AG09309 (cell line): ENCODE measurements at places on chromosomes 3 and 15.

DNA sequence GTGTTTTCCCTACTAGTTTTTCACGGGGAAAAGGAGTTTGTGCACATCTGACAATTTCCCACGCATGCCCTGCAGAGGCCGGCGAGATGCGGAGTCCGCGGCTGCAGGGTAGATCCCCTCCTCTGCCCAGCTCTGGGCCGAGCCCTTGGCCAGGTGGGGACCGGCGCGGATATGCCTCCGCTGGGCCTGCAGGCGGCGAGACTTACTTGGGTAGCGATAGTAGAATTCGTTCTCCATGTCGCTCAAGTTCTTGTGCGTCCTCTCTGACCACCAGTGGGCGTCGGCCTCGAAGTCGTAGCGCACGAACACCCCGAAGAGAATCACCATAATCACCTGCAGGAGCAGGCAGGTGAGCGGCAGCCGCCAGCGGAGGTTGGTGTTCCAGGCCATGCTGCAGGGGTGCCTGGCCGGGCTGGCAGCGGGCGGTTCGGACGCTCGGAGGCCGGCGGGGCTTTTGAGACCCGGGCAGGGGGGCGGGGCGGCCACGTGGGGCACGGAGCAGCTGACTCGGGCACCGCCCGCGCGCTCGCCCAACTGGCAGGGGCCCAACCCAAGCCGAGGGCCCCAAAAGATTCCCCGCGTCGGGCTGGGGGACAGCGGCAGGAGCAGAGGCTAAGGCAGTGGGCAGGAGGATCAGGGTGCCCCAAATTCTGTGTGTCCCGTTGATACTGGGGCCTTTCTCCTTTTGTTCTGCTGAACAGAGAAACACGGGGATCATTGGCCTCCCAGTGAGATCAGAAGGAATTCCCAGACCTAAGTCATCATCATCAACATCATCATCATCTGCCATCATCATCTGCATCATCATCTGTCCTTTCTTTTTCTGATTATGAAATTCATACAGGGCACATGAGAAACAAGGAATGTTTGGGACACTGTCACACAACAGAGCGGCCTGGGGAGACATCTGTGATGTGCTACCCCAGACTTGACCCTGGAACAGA is at the start of gene RHCG:
RHCG (minus strand) TSS at position 429 of the 944 bp plus-strand sequence; CDS start at position 390, 39 bp downstream.
- DNase-seq, result no peak

DNA sequence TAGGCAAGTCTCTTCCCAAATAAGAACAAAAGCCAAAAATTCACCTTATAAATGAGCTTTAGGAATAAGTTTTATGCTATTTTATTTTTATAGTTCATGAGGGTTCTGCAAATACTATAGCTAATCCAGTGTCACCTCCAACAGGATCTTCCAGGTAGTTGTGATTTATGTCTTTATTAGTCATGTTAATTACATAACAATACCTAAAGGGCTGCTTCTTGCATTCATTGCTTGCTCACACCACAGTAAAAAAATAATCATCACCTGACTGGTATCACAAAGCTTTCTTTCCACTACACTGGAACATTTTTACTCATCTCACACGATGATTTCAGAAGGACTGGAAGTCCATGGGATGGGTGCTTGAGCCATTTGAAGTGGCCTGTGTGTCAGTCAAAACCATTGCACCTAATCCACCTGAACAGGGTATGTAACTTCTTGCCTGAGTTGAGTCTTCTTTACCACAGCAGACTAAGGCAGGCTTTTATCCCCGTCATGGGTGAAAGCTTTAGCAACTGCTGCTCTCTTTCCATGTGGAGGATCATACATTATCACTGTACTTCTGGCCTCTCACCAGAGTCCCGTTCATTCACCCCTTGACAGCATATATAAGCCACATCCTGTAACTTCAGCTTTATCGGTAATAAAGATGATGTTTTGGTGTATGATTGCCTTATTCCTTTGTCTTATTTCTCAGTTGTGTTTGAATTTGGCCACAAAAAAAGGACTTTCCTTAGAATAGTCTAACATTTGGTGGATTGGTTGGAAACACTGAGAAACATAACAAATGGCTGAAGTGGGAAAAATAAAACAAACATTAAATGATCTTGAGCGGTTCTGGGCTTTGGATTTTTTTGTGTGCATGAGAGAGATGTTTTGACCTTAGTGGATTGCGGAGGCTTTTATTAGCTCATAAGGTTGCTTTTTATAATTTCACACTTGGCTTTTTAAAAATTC is 382.6 kb upstream of the THBS1 start:
- no peak for DNase-seq

- no peak for DNase-seq
Measured at GRCh38 chr15:38461066-38461833, 7.3 kb downstream of the FAM98B start.

GRCh38 chr15:100942656-100943425 is 23.7 kb downstream of the LRRK1 start:
- no peak for DNase-seq

DNA sequence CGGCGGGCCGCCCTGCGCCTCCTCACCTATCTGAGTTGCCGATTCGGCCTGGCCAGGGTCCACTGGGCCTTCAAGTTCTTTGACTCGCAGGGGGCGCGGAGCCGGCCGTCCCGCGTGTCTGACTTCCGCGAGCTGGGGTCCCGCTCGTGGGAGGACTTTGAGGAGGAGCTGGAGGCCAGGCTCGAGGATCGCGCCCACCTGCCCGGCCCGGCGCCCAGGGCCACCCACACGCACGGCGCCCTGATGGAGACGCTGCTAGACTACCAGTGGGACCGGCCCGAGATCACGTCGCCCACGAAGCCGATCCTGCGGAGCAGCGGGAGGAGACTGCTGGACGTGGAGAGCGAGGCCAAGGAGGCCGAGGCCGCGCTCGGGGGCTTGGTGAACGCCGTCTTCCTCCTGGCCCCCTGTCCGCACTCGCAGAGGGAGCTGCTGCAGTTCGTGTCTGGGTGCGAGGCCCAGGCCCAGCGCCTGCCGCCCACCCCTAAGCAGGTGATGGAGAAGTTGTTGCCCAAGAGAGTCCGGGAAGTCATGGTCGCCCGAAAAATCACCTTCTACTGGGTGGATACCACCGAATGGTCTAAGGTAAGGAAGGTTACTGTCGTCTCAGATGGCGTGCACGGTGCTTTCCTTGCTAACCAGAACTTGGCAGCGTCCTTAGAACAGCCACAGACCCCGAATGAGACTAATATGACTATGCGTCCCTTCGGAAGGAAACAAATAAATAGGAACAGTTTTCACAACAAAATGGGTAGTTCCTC is 567 bp downstream of the TICRR start:
- DNase-seq, result no peak

DNA sequence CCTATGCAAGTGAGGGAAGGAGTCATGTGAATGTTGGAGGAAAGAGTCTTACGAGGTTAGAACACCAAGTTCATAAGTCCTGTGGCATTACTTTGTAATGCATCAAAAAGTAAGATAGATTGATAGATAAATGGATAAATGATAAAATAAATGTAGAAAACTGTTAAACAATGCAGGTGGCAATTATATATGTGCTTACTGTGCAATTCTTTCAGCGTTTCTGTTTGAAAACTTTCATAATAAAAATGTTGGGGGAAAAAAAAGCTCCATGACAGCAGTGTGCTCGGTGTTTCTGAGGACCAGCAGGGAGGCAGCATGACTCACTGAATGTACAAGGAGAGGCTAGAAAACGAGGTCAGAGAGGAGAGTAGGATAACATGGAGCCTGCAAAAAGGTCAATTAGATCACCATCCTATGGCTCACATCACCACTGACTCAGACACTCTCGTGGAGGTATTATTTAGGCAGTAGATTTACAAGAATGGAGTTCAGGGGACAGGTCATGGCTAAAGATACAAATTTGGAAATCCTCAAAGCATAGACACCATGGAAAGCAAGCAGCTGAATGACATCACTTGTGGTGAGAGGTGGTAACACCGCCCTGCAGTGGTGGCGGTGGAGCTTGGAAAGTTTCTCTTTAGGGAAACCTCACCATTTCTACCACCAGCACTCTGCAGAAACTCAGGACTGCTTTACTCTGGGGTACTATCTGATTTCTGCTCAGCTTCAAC is 219.8 kb downstream of the CTNNB1 start:
- no peak for DNase-seq

DNA sequence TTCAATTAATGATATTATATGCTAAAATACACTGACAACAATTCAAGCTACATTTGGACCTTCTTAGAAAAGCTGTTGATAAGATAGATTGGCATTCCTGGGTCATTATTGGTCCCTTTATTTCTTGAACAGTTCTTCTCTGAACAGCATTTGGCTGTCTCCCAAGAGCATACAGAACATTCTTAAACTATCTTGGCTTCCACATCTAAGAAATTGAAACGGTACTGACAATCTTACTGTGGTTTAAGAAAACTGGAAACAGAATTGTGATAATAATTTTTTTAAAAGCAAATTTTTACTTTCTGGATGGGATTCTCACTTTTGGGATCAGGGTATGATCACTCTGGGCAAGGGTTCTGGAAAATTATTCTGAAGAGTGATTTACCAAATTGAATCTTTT is 161.7 kb upstream of the ZNF385D start:
- DNase-seq, result no peak

DNA sequence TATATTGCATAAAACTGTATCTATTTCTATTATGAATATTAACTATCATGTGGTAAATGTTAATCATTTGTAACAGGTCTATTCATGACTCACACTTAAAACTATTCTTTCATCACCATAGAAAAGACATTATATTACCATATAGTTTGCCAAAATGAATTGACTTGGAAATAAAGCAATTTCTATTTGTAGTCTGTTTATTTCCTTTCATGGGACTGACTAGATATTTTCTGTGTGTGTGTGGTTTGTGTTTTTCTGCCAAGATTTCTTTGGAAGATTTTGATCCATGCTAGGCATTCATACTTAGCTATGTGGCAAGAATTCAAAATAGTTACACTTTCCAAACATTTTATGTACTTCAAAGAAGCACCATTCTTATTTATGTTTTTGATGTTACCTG is 522.5 kb upstream of the AGTR1 start:
- DNase-seq, result peak; percentile 31

DNA sequence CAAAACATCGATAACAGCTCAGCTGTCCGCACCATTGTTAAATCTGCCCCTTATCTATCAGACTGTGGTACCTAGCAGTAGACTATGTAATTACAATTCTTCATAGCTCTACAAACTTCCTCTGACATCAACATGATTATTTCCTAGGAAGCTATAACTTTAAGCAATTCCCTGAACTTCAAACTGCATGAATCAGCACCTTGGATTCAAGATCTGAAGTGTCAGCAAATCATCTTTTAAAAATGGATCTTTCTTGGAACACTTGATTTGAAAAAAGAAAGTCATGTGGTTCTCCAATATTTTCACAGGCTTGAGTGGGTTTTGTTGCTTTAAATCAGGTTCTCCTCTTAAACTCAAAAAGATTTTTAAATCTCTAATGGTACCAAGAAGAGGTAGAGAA is 680.7 kb upstream of the LMCD1 start:
- DNase-seq, result no peak

- DNase-seq, result peak; percentile 16
Measured at GRCh38 chr3:64259636-64260035, 34.4 kb upstream of the PRICKLE2 start.

GRCh38 chr3:152043620-152044019 is 170.2 kb downstream of the SUCNR1 start:
- DNase-seq, result no peak

DNA sequence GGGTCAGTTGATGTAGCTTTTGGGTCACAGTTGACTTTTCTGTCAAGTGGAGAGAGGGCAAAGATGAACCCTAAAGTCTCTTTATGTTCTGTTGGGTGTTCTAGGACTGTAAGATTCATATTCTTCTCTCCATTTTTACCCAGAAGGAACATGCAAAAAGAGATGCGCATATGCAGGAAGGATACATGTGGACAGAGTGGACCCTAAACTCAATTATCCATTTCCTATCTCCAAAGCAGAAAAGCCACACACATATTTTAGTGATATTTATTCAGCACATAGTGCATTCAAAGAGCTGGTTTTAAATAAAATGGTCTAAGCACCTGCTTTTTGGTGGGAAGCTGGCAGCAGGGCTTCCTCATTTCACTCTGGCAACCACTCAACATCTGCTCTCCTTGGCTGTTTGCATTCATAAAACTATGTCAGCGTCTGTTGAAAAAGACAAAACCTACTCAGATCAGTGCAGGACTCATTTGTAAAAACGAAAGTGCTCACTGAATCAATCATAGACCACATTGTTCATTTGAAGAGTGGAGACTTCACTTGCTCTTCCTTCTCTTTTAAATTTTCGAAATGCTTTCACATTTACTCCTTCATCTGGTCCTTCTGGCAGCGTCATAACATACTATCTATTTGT is 96.6 kb downstream of the SEMA6D start:
- no peak for DNase-seq

- no peak for DNase-seq
Measured at GRCh38 chr3:43816372-43816771, 125.6 kb downstream of the ABHD5 start.

DNA sequence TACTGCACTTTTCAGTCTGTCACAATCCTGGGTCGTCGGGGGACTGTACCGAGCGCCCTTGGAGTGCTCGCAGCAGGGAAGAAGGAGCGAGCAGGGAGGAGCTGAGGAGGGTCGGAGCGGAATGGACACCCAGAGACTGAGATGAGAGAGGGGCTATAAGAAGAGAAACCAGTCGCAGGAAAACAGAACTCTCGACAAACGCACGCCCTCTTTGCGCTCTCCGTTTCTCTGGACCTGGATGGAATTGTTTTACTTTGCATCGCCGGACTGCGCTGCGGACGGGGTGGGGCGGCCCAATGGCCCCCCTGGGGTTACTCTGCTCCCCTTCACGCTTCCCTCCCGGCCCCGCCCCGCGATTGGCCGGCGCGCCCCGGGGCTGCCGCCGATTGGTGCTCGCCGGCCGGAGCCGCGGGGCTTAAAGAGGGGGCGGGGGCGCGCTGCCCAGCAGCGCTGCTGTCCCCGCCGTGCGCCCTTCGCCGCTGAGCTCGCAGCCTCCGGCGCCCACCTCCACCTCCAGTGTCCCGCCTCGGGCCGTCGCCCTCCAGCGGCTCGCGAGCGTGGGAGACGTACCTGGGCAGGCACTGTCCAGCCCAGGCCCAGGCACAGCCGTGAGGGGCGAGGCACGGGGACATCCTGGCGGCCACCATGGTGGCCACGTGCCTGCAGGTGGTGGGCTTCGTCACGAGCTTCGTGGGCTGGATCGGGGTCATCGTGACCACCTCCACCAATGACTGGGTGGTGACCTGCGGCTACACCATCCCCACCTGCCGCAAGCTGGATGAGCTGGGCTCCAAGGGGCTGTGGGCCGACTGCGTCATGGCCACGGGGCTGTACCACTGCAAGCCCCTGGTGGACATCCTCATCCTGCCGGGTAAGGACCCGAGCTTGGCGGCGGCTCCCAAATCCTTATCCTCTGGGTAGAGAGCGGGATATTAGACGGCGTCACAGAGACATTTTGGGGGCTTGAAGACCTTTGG is at the start of gene CLDN11:
CLDN11 (plus strand) TSS at position 447 of the 977 bp plus-strand sequence; CDS start at position 646, 199 bp downstream.
- DNase-seq, result no peak

GRCh38 chr15:38941399-38941953 is 376.9 kb upstream of the RASGRP1 start:
- no peak for DNase-seq

GRCh38 chr3:139292711-139293664 is 50.8 kb upstream of the MRPS22 start:
- DNase-seq, result no peak

- no peak for DNase-seq
Measured at GRCh38 chr15:53880357-53880756, 97.9 kb upstream of the UNC13C start.

- DNase-seq, result no peak
Measured at GRCh38 chr3:64351713-64352638, 126.7 kb upstream of the PRICKLE2 start.
